ENCODE measurements at places on chromosomes 1 and 21.

DNA sequence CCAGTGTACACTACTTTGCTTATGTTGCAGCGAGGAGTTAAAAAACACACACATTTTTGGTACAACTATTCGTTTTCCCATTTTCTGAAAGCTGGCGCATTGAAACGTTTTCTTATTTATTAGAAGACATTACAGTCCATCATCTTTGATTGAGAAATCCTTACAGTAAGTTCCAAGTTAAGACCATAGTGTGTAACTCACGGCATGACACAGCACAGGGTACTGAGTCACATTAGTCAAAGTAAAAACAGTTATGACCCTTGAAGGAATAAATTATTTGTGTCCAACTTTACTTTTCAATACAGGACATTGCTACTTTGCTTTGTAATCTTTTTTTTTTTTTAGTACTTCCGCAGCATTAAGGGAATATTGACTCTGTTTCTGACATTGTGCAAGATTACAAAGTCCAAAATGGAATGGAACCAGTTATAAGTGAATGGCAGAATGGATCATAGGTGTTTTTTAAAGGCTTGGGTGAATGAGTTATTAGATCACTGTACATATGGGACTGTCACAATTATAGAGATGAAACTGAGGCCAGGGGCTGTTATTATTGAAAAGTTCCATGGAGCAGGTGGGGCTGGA is 11.7 kb downstream of the PTGFRN start:
- no peak for DNase-seq

- DNase-seq, result no peak
These were observed 143.7 kb downstream of the ST6GALNAC5 start for GRCh38 chr1:77010937-77011336.

DNA sequence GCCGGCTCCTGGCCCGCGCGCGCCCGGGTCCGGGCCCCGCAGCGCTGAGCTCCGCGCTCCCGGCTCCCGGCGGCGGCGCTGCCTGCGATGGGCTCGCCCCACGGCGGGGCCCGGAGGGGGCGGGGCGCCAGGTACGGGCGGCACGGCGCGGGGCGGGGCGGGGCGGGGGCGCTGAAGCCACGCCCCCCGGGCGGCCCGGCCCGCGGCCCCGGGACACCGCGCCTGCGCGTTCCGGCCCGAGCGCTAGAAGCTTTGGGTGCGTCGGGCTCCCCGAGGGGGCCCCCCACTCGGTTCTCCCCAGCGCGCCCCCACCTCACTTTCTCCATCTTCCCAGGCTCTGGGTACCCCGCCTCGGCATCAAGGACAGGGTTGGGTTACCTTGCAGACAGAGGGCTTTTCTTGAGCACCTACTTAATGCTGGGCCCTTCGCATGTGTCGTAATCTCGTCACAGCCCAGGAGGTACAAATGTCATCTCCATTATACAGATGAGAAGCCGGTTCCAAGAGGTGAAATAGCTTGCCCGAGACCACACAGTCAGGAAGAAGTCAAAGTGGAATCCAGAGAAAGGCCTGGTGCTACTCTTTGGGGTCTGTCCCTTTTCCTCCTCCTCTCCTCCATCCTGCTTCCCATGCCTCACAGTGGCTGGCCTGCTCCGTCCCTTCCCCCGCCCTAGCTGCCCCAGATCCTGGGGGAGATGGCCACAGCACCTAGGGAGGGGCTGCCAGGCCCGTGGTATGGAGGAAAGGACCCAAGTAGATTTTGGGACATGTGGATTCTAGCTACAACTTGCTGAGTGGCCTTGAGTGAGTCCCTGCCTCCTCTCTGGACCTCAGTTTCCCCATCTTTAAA is 46.5 kb downstream of the RAP1GAP start:
- no peak for DNase-seq

GRCh38 chr21:33254766-33255165 is 11.4 kb upstream of the IL10RB start:
- no peak for DNase-seq

GRCh38 chr1:100347009-100347966 is 5.0 kb upstream of the CDC14A start:
- DNase-seq, result no peak

DNA sequence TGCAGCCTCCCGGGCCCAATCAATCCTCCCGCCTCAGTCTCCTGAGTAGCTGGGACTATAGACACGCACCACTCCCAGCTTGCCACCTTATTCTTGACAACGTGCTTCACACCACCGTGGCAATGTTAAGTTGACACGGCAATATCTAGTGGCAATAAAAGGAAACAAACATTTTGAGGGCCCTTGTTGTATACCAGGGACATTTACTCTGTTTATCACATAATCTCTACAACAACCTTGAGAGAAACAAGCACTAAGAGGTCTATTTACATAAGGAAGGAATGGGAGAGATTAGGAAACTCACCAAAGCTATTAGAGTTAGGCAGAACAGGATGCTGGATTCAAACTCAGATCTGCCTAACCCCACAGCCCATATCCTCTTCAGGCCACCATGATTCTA is 3.1 kb downstream of the KLHDC8A start:
- no peak for DNase-seq

DNA sequence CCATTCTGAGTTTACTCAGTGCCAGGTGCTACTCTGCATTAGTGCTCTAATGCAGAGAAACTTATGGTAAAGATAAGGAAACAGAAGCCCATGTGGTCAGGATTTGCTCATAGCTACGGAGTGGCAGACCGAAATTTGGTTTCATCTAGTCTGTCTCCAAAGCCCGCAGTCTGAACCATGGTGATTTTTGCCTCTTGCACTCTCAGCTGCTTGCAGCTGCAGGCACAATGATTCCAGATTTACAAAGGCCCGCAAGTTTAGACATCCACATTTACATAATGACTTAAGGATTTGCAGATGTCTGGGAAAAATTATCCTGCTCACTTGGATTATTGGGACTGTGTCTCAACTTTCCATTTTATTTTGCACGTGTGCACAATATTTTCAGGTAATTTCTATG is 161.3 kb upstream of the KCNJ6 start:
- no peak for DNase-seq

- DNase-seq, result no peak
These were observed 30.3 kb upstream of the FMOD start for GRCh38 chr1:203381151-203381751.

GRCh38 chr1:203202431-203203245 is 16.1 kb upstream of the CHI3L1 start:
- DNase-seq, result no peak

DNA sequence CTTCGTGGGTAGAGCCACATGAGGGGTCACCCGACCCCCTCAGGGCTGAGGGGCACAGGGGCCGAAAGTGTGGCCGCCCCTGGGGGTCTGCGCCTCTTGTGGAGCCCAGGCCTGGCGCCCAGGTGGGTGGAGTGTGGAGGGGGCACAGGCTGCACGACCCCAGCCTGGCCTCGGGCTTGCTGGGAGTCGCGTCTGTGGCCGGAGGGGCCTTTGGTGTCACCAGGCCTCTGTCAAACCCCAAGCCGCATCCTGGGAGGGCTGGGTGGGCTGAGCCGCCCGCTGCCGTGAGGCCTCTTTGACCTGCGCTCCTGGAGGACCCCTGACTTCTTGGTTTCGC is 60.7 kb downstream of the FAAP20 start:
- no peak for DNase-seq

DNA sequence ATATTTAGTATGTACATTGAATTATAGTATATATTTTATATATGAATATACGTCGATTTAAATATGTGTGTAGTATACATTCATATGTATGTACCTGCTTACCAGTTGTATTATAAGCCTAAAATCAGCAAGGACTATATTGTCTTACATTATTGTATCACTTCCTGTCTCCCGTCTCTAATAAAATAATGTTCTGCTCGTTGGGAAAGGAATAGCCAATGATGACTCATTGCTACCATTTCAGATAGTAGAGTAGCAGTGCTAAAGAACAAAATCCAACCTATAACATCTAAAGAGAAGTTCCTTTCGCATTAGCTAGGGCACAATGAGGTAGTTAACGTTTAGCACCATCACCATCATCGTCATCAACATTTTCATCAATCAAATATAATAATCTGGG is 39.9 kb upstream of the SMYD2 start:
- DNase-seq, result no peak

DNA sequence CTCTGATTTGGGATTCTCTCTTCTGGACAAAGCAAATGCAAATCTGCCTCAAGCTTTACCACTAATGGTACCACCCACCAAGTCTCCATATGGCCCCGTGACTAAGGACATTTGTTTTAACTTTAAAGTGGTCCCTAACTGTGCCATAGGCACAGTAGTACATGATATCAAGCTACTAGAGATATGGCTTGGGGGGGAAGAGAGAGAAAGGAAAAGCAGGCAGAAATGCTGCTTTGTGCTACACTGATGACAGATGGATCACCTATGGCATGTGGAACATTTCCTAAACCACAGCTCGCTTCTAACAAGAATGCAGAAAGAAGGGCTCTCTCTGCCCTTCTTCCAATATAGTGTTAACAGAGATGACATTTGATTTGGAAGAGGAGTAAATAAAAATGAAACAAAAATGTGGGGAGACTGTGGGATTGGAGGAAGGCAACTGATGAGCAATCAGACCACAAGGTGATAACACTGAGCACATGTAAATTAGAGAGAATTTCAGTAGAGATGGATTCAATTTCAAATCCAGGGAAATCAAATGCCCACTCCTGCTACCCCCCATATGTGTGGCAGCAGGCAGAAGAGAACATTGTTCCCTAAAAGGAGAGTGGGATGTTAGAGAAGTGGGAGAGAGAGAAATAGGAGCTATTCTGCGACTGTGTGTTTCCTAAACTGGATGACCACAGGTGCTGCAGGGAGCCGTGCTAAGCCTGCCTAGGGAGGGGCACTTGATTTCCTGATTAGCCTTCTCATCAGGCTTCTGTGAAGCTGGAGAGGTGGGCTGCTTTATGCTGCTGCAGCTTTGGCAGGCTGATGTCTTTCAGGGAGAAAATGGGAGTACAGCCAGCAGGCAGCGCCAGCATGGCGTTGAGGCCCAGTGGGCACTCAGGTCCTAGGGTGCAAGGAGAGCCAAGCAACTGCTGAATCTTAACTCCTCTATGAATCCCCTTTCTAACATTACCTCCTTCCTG is 75.3 kb downstream of the ZNF648 start:
- no peak for DNase-seq

DNA sequence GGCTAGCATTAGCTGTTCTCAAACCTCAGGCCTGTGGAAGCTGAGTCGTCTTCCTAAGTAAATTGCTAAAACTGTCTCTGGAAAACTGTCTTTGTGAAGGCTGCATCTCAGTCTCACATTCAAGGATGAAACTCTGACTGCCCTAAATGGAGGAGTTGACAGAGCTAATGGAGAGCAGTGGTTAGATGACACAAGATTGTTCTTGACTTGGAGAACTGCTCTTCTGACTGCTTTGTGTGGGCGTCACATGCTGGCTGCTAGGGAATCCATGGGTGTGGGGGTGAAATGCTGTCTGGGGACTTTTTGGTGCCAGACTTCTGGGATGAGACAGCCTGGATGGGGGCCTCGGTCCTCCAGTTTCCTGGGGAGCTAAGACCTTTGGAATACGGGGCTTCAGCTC is 24.5 kb upstream of the TSPAN2 start:
- no peak for DNase-seq

DNA sequence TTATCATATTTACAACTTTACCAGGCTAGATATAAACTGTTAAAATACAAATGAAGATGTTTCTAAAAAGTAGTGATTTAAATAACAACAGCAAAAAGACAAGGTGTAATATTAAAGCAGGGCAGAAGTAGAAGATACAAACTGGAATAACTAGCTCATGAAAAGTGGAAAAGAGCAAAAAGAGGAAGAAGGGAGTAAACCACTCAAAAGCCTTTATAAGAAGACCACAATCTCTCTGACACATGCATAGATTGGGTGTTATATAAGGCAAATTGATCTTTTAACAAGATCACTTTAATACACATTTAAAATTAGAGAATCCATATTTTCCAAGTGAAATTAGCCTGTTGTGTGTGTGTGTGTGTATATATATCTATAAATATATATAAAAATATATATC is 5.0 kb downstream of the DENND1B start:
- DNase-seq, result no peak

- DNase-seq, result no peak
These were observed 42.3 kb downstream of the TCEANC2 start for GRCh38 chr1:54095546-54096226.

DNA sequence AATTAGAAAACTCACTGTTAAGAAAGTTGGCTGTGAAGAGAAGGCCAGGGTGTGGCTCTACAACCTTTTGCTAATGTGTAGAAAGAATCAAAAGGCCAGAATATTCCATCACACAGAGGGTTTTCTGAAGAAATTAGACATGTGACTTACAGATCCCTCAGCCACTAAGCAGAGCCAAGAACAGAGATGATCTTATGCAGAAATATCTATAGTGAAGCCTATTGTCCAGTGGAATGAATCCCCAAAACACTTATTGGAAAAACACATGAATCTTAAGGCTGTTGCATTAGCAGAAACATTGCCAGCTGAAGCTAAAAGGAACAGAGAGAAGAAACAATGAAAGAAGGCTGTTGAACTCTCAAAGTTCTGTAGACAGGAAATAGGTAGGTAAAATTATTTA is 979.2 kb downstream of the MRPL39 start:
- no peak for DNase-seq

DNA sequence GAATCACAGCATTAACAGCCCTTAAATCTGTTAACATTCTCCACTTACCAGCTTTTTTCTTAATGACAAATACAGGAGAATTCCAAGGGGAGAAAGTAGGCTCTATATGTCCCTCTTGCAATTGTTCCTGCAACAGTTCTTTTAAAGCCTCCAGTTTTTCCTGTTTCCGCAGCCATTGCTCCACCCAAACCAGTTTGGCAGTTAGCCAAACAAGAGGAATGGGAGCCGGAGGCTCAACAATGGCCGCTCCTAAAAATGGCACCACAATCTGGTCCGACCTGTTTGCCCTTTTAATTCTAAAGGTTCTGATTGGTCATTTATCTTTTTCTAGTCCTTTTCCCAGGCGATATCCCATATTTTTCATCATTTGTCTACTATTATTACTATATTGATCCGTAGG is 14.0 kb upstream of the L1TD1 start:
- DNase-seq, result no peak

- DNase-seq, result no peak
These were observed 160.0 kb downstream of the PDE4B start for GRCh38 chr1:65952696-65953095.

GRCh38 chr1:187960125-187960638 is 1131.4 kb downstream of the PLA2G4A start:
- no peak for DNase-seq

DNA sequence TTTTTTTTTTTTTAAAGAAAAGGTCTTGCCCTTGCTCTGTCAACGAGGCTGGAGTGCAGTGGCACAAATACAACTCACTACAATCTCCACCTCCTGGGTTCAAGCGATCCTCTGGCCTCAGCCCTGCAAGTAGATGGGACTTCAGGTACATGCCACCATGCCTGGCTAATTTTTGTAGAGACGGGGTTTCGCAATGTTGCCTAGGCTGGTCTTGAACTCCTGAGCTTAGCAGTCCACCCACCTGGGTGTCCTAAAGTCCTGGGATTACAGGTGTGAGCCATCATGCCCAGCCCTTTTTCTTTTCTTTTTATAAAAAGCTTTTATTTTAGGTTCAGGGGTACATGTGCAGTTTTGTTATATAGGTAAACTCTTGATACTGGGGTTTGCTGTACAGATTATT is 47.2 kb downstream of the TLR5 start:
- DNase-seq, result no peak

- no peak for DNase-seq
These were observed 488.0 kb upstream of the B3GALT2 start for GRCh38 chr1:193674292-193674944.

- no peak for DNase-seq
These were observed 42.2 kb downstream of the H3-3A start for GRCh38 chr1:226104671-226105121.

GRCh38 chr1:97164276-97164639 is 442.7 kb downstream of the PTBP2 start:
- no peak for DNase-seq
